Naive B cell (primary cell): ENCODE measurements at places on chromosomes 2 and 18.

DNA sequence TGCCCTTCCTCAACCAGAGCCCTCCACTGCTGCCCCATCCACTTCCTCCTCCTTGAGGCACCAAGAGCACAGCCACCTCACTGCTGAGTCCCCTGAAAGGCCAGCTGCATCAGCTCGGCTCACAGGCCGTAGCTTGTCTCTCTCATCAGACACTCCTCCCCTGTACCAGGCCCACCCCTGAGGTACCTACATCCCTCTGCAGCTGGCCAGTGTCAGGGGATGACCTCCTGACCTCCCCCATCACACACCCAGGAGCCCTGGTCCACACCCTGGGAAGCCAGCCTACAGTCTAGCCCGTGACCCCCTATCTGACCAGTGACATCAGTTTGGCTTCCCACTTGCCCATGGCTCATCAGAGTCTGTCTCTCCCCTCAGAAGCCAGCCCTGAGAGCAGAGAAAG is 205.6 kb downstream of the TNS1 start:
- DNase-seq, result no peak

- no peak for DNase-seq
These were observed 5.0 kb downstream of the EVX2 start for GRCh38 chr2:176078541-176079284.

GRCh38 chr18:2083691-2084090 is 487.6 kb downstream of the METTL4 start:
- no peak for DNase-seq

GRCh38 chr18:66695281-66695680 is 91.4 kb upstream of the CDH19 start:
- DNase-seq, result no peak

DNA sequence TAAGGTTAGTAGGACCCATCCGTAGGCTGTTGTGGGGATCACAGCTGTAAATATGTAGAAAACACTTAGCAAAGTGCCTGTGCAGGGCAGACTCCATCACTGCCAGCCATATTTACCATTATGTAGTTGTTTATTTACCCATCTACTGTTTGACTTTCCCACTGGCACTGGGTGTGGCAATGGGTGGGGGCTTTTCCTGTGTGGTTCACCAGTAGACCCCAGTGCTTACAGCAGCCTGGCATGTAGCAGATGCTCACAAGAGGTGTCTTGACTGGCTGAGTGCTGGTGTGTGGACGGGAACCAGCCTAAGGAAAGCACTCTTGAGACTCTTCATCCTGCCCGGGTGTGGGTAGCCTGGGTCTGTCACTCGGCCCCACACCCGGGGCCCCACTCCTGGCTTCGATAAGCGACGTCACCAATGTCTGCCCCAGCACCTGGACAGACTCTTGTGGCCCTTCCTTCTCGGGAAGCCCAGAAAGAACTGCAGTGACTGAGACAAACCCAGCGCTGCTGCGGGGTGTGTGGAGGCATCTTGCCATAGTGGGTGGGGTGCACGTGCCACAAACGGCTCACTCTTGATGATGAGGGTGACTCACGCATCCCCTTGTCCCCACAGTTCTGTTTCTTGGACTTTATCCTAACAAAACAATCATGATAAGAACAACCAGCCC is 78.3 kb downstream of the HDAC4 start:
- DNase-seq, result no peak

- peak; percentile 68 for DNase-seq
These were observed 308.9 kb upstream of the CCDC68 start for GRCh38 chr18:55268151-55268601.

- DNase-seq, result peak; percentile 14
These were observed 96.0 kb downstream of the WDR7 start for GRCh38 chr18:56747032-56747658.

- no peak for DNase-seq
These were observed 107.7 kb downstream of the ICA1L start for GRCh38 chr2:202763916-202764315.

DNA sequence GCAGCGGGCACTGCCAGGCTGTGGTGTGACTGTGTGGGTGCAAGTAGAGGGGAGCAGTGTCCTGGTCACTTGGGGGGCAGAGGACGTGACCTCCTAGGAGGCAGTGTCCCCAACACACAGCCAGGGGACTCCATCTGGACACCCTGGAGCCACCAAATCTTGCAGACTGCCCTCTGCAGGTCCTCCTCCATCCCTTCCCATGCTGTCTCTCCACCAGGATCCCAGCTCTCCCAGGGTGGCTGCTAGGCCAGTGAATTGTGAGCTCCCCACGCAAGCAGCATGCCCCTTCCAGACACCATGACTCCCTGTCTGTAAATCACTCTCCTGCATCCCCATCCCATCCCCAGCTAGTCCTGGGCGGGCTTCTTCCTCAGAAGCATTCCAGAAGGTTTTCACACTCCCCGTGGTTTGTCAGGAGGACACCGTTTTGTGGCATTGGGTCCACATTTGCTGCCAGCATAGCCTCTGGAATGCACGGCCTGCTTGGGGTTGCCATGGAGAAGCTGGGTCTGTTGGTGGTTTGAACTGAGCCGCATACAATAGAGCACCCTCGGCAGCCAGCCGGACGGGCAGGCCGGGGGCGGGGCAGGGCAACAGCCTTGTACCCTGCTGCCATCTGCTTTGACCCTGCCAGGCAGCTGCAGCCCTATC is 210.7 kb downstream of the KLHL29 start:
- DNase-seq, result no peak

DNA sequence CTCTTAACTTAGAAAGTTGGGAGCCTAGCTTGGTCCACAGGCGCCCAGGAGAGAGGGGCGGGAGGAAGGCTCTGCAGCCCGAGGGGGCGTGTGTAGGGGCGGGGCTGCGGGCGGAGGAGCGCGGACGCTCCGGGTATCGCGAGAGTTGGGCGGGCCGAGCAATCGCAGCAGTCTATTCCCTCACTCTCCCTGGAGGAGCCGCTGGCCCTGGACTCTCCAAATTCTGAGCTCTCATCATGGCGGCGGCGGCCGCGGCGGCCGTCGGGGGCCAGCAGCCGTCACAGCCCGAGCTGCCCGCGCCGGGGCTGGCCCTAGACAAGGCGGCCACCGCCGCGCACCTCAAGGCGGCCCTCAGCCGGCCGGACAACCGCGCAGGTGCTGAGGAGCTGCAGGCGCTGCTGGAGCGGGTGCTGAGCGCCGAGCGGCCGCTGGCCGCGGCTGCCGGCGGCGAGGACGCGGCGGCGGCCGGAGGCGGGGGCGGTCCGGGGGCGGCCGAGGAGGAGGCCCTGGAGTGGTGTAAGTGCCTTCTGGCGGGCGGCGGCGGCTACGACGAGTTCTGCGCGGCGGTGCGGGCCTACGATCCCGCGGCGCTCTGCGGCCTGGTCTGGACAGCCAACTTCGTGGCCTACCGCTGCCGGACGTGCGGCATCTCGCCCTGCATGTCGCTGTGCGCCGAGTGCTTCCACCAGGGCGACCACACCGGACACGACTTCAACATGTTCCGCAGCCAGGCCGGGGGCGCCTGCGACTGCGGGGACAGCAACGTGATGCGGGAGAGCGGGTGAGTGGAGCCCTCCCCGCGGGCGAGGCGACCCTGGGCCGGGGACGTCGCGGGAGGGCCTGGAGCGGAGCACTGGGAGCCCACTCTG is at the start of gene UBR3:
UBR3 (plus strand) TSS at position 183 of the 869 bp plus-strand sequence; CDS start at position 237, 54 bp downstream.
- peak; percentile 90 for DNase-seq

- no peak for DNase-seq
These were observed 317.3 kb upstream of the THUMPD2 start for GRCh38 chr2:40096360-40096759.

DNA sequence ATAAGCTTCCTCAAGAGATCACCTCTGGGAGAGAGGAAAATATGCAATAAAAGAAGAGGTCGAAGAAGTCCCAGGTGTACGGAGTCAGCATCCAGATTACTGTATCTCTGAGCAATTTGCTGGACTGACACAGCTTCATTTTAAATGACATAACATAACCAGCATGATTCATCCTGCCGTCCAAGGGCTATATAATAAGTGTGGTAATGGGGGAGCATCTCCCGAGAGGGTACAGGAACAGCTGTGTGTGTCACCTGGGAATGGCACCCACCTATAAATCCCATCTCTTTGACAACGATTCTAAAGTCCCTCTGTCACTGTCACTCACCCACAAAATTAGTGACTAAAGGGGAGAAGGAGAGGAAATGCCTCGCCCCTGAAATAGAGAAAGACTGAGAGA is 19.3 kb upstream of the FZD7 start:
- no peak for DNase-seq

GRCh38 chr2:65782996-65783650 is 350.7 kb upstream of the SPRED2 start:
- no peak for DNase-seq

DNA sequence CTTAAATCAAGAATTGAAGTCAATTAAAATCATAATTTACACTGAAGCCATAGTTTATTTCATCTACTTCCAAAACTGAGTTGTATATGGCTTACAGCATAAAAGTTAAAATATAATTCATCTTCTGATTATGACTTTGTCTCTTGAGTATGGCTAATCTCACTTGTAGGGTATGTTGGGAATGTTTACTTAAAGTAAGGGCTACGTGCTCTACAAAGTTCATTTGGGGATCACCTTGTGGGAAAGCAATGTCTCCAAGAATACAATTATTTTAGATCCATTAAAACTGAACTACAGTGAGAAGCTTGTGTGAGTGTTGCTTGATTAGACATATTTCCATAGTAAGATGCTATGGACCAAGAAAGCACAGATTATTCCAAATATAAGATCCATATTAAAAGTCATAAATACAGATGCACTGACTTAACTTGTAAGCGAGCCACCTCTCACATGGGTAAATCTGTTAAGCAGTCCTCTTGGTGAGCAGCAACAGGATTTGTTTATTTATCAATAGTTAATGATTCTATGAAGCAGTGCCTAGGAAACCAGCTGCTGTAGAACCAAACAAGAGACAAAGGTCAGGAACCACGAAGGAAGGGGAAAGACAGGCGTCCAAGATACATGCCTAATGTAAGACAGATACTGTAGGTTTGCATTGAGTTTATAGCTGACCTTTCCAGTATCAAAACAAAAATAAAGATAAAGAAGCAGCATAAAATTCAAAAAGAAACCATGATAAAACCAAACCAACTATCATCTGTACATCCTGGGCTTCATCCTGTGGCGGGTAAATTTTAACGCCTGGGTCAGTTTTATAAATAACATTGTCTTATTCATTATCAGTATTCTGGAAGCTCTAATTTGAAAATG is 24.8 kb downstream of the DSG4 start:
- DNase-seq, result no peak

DNA sequence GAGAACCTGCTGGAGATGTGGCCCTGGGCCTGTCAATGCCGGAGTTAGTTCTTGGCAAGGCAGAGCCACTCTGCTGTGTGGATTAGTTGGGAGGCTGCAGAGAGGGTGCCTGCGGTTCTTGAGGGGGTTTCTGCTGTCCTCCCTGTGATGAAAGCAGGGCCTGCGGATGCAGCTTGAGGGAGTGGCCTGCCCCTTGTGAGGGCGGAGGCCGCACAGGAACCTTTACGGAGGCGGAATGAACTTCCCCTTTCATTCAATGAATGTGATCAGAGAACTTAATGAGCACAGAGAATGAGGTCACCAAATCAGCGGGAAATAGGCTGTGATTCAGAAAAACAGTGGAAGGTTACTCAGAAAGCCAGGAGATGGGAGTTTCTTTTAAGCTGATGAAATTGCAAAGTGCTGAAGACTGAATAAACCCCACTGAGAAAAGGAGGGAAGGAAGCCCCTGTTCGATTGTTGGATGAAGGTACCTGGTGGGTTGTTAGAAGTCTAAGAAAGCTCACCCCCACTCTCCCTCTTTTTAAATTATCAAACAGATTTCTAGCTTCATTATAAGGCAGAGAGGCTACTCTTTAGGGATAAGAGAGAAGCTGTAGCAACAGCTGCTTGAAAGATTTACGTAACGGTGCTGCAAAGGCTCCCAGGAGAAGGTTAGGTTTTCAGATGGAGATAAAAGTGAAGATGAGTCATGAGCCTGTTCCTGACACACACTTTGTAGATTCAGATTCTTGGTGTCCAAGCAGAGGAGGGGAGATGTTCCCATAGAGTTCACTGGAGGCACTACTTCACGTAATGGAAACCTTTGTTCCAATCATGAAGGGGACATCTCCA is 47.4 kb downstream of the VWA3B start:
- DNase-seq, result peak; percentile 88

DNA sequence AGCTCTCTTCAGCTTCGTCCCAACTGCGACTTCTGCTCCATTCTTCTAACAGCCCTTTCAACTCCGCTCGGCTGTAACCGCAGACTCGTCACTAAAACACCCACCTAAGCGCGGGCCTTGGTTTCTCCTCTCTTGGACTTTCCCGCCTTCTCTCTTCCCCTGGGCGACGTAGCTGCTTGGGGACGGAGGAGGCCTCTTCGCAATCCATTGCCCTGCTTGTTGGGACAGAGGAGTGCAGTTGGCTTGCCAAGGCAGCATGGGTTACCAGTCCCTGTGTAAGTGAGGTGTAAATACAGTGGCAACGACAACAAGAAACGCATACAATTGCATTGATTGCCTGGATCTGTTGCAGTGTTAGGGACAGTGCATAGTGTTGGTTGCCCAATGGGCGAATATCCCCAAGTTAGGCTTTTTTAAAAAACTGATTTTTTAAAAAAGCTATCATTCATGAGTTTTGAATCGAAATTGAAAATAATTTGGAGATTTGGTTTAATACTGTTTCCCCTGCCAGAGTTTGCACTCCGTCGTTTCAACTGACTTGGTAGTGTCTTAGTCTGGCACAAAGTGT is 484 bp upstream of the DARS1 start:
- no peak for DNase-seq

GRCh38 chr2:9590641-9591040 is 35.0 kb upstream of the ADAM17 start:
- DNase-seq, result no peak

GRCh38 chr18:27428716-27429475 is 243.8 kb upstream of the CHST9 start:
- no peak for DNase-seq

- DNase-seq, result no peak
These were observed 28.5 kb downstream of the PSME4 start for GRCh38 chr2:53942280-53942679.

GRCh38 chr2:208294482-208295024 is 28.5 kb downstream of the PIKFYVE start:
- DNase-seq, result peak; percentile 17

- DNase-seq, result no peak
These were observed 123.2 kb upstream of the CDCA7 start for GRCh38 chr2:173231465-173231864.

DNA sequence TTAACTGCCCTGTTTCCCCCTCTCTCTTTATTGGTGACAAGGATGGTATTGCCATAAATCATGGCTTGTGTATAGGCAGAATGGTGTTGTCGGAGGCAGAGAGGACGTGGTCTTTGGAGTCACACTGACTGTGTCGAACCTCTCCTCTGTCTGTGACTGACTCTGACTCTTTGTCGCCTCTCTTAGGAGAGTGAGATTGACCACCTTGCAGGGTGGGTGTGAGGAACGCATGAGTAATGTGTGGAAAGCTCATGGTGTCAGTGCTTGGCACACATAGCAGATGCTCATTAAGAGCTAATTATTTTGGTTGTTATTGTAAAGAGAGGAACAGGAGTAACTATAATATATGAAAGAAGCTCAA is 145.6 kb downstream of the TTC27 start:
- DNase-seq, result no peak

- DNase-seq, result no peak
These were observed 183.4 kb upstream of the RASGRP3 start for GRCh38 chr2:33292981-33293595.
